Pons (tissue), 1 donor: ENCODE measurements at places on chromosomes 1 and 21.

DNA sequence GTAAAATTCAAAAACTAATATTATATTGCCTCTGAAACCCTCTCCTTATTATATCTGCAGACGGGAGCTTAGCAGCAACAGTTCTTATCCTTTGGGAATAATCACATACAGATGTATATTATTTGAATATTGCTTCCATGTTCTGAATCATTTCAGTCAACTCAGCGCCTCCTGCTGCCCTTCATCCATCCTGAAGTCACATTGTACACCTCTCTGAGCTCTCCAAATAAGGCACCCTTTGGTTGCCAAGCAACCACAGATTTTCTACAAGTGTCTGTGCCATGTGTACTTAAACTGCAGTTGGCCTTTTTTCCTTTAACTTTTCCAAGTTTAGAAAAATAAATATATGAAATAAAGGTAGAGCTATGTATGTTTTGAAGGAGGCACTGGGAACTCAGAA is 384.3 kb downstream of the LRRIQ3 start:
- DNase-seq = no peak

GRCh38 chr1:40662864-40663263 is 2.6 kb downstream of the RIMS3 start:
- DNase-seq = no peak

- no peak for DNase-seq
Observed at GRCh38 chr1:86472152-86472551, 3.4 kb downstream of the CLCA1 start.

DNA sequence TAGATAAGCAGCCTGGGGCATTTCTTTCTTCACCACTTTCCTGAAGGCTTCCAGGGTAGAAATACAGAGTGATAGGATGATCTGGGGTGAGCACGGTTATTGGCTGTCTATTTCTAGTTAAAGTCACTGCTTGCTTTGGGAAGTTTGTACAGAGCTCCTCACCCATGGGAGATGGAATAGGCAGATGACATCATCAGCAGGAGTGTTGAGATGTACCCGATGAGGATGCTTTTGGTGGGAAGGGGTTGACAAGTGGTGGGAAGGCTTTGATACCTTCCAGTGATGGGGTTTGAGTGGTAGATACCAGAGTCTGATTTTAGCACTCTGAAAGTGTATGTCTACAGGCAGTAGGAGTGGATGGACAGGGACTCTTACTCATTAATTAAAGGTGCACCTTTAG is 112.6 kb downstream of the BRINP2 start:
- DNase-seq = no peak

DNA sequence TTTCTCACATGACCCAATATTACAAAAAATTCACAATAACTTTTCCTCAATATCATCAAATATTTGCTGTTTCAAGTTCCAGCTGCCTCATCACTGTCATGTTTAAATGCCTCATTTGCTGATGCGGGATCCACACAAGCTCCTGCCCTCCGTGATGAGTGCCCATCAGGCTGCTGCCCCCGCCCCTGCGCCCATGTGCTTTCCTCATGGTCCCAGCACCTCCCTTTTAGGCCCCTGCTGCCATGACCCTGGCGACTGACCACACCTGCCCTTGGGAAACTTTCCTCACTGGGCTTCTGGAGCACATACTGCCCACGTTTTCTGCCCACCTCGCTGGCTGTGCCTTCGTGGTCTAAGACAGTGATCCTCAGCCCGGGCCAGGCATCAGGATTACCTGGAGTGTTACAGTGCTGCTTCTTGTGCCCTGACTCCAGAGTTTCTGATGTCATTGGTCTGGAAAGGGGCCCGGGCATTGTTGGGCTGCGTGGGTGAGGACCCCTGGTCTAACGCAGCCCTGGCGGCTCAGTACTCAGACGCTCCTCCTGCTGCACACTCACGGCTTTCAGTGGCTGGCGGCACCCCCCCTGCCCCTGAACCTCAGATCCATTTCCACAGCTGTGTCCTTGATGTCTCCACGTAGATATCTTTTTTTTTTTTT is 20.5 kb downstream of the PLEKHM2 start:
- no peak for DNase-seq

- DNase-seq = no peak
Observed at GRCh38 chr21:42073145-42074099, 2.3 kb downstream of the UMODL1 start.

DNA sequence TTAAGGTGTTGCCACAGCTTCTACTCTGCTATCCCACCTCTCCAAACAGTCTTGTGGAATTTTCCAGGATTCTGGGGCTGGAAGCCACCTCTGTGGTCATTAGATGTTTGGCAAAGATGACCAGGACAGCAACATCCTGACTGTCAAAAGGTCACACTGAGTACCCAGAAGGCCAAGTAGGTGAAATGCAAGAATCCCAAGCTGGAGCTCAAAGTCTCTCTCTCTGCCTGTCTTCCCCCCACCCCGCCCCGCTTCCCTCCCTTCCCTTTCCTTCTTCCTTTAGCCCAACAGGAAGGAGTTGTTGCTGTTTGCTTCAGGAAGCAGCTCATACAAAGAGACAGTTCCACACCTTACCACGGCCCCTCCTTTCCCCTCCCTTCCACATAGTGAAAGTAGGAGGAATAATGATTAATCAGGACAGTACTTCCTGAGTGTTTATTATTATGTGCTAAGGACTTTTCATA is 75.6 kb upstream of the SLC2A1 start:
- no peak for DNase-seq

DNA sequence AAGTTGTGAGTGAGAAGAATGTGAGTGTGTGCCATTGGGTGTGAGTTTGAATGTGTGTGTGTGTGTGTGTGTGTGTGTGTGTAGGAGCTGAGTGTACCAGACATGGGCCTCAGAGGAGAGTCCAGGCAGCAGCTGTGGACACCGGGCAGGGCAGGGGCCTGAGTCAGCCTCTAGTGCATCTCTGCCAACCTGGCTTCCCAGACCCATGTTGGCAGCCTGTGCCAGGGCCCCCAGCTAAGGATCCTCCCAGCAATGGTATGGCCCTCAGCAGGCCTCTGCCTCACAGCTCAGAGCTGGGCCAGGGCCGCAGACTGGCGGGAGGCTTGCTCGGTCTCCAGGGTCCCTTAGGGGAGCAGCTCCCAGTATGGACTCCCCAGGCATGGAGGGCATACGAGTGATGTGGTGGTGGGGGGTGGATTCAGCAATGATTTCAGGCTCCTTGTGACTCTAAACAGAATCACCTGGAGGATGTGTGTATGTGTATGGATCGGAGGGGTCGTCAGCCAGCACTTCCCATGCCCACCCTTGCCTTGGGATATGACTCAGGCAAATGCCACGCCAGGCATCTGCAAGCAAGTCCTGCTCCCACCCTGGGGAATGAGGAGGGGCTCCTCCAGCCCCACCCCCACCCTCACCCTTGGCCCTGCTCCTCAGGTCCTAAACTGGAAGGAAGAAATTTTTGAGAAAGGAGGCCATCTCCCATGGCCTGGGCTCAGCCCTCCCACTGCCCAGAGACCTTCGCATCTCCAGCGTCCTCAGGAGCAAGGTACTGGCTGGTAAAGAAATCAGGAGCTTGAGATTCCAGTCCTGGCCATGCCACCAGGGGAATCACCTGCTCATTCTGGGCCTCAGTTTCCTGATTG is 1.8 kb upstream of the FOXO6 start:
- DNase-seq = no peak

GRCh38 chr1:116578581-116578980 is 7.8 kb upstream of the CD58 start:
- no peak for DNase-seq

DNA sequence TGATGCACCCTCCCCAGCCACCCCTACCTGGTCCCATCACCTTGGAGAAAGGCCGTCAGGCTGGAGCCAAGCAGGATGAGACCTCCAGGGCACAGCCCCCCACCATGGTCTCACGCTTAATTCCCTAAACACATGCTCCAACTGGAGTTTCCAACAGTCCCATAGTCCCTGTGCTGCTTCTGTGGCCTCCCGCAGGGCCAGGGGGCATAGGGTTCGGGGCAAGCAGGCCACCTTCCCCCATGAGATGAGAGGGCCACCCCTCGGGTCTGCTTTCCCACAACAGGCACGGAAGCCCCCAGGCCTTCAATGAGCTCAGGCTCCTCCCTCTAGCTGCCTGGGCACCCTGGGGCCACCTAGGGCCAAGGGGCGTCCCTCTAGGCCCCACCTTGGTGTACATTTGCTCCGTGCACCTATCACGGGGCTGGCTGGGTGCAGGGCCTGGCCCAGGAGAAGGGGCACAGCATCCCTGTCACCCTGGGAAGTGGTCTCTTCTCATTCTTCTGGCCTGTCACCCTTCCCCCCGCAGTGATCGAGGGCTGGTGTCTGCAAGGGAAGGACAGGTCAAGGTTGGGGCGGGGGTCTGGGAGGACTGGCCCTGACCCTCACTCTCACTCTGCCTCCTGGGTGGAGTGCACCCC is 42.4 kb downstream of the TRIM11 start:
- DNase-seq = no peak

DNA sequence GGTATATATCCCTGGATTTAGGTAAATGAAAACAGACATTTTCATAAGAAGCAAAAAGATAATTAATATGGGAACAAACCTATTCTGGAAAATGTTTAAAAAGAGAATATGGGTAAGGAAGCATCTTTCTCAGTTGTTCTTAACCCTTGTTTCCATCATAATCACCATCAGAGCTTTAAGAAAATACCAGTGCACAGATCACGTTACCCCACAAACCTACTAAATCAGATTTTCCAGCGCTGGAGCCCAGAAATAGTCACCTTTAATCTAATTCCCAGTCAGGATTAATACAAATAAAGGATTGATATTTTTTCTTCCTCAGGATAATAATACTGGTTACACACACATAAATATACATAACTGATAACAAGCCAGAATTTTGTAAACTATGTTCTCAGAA is 44.6 kb downstream of the PTPRC start:
- DNase-seq = no peak

GRCh38 chr1:108113496-108113895 is 86.6 kb downstream of the SLC25A24 start:
- DNase-seq = no peak

- DNase-seq = no peak
Observed at GRCh38 chr1:231028682-231029081, 11.4 kb downstream of the FAM89A start.

DNA sequence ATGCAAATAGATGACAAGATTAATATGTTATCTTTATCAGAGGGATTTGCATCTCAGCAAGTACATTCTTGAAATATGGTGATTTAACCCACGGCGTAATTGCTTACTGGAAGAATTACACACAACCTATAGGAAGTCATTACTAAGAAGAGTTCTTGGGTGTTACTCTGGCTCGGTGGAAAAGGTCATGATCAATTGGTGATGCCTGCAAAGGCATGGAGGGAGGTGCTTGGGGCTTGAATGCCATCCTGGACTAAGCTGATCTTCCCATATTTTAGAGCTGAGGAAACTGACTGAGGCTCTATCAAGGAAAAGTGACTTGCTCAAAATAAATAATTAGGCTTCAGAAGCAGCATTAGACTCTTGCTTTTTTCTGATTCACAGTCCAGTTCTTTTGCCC is 137.5 kb upstream of the JUN start:
- DNase-seq = no peak

DNA sequence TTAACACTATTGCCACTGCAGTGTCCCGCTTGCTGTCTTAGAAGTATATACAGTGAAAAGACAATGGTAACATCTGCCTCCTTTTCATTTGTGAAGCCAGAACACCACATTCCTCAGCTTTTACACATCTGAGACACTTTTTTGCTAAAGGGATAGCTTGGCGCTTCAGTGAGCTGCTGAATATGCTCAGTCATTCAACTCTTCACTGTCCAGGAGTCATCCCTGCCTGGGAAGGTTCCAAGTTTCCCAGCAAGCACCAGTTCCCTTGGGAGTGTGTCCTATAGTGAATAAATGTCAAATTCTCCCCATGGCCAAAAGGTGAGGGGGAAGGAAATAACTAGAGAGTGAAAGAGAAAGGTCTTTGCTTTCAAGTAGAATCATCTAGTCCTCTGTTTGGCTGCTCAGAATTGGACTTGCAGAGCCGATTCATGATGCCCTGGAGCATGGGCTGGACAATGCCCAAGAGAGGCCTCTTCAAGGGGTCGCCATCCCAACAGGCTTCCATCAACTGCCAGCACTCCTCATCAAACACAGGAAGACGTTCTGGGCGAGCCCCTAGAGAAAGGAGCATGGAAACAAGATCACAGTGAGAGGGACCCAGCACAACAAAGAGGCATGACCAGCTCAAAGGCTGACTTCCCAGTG is 25.5 kb upstream of the RBBP5 start:
- DNase-seq = no peak

- peak; percentile 55 for DNase-seq
Observed at GRCh38 chr1:145979746-145980456, 15.4 kb downstream of the POLR3GL start.

DNA sequence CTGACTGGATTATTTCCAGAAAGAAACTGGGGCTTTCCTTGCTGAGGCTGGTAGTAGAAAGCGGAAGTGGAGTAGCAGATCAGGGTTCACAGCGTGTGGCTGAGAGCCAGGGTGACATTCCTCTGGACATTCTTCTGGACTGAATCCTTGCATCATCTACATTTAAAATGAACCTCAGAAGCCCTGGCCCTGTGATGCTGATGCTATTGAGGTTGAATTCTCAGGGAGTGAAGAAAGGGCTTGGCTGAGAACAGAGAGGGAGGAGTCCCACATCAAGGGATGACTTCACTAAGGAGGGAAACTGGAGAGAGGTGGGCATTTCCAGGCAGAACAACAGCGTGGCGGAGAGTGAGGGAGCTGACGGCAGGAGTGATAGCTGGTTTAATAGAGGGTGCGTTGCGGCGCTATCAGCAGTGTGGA is 102.3 kb upstream of the LMO4 start:
- peak; percentile 17 for DNase-seq

GRCh38 chr1:6144175-6144574 is 35.9 kb downstream of the CHD5 start:
- no peak for DNase-seq

GRCh38 chr1:89041119-89041641 is 18.5 kb upstream of the GBP3 start:
- no peak for DNase-seq

GRCh38 chr1:156232201-156232894 is 9.6 kb upstream of the BGLAP start:
- DNase-seq = no peak

- DNase-seq = no peak
Observed at GRCh38 chr1:55060133-55060999, 21.0 kb downstream of the PCSK9 start.

GRCh38 chr1:239247285-239247684 is 139.1 kb upstream of the CHRM3 start:
- DNase-seq = no peak

DNA sequence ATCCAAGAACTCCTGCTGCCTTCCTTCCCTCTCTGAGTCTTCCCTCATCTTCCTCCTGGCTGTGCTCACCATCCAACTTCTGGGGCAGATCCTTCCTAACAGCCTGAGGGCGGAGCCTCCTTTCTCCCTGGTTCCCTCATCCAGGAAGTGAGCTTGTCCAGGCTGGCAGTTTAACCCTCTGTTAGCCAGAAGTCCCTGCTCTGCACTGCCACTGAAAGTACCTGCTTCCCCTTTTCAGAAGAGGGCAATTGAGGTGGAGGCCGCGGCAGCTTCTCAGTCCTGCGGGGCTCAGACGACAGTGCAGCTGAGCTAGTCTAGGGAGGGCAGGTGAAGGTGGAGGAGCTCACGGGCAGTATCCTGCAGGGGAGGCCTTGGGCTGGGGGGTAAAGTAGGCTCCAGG is 149.1 kb downstream of the FCRL5 start:
- no peak for DNase-seq

- no peak for DNase-seq
Observed at GRCh38 chr1:18955441-18956192, 859 bp downstream of the IFFO2 start.
